ENCODE measurements at places on chromosomes 4 and X.

DNA sequence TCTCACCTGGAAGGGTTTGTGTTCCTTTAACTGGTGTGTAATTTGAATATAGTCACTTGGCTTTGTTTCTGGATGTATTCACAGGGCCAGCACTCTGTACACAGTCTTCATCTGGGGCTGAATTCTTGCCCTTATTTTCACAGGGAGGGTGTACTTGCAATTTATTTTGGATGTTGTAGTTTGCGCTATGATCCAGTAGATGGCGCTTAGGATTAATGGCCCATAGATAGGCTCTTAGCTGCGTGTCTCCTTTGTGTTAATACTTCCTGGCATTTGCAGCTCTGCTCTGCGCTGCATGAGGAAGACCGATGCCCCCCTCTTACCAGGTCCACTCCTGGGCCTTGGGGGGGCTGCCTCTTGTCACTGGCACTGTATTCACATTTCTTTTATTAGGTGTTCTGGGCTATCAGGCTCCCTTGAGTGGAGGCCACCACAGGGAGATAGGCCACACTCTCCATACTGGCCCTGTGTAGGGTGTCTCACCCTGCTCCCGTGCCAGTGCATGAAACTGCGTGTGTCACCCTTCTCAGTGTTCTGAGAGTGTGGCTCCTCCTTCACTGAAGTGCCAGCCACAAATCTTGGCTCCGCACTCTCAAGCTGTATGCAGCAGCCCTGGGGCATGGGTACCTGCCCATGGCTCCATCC is 562.2 kb downstream of the ZIC3 start:
- peak; percentile 38 for DNase-seq

- DNase-seq: no peak
Measured at GRCh38 chr4:105422207-105422920, 51.5 kb downstream of the PPA2 start.

GRCh38 chr4:152946446-152946845 is 10.3 kb downstream of the FHDC1 start:
- no peak for DNase-seq

DNA sequence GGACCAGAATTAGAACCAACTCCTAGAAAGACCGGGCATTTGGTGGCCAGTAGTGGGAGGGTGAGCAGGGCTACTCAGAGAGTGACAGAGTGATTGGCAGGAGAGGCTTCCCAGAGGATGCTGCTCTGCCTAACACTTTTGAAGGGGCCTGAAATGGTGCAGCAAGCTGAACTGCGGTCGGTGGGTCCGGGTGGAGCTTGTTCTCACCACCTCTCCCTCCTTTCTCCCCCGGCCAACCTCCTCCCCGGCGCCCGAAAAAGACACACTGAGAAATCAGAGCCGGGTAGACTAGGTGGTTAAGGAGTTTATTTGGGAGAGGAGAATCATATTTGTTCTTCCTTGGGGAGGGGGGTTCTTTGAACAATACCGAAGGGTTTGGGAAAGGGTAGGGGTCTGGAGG is 1.4 kb upstream of the PRICKLE3 start:
- DNase-seq: no peak

DNA sequence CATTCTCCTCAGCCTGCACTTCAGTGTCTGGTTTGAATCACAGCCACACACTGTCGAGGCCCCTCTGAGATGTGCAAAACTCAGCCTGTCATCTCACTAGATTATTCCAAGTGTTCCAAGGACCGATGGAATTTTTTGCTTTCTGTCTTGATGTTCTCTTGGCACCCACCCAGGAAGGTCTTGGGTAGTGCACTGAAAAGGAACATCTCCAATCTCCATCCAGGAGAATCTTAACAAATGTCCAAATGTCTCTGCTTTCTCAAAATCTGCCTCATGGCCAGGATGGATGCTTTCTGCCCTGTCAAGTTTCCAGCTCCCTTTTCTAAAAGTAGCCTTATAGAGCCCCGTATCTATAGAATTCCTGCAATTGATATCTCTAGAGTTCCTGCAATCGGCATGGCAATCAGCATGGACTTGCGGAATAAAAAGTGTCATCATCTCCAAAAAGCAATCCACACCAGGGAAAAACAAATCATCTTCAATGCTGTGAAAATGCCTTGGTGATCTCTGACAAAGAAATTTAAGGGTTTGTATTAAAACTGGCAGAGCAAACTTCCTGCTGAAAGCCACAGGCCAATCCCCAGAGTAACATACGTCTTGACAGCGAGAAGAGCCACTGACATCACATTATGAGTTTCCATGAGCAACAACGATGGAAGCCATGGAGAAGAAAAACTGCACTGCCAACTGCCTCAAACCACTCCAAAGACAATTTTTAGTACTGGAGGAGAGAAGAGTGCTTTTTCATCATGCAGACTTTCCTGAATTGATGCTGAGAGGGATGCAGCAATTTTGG is 215.3 kb upstream of the FAM9B start:
- DNase-seq: no peak
